ENCODE measurements at places on chromosomes 5 and 9. TPM values are rescaled to one million over a fixed set of nuclear protein-coding genes. Genes with fewer than 3 reads are reported as not detected.
A peak's percentile ranks its signal among the peaks of the same experiment; 100 is the strongest.

GRCh38 chr9:135158564-135158937, 71.1 kb downstream of the OLFM1 start:
- no peak for DNase-seq

FOXD4L4 gene
- 0.21 TPM for total RNA-seq

- DNase-seq, result no peak
Observed at GRCh38 chr5:133235696-133236426, 184.0 kb downstream of the HSPA4 start.

GRCh38 chr5:73763300-73764032, 137.5 kb downstream of the ARHGEF28 start:
- no peak for DNase-seq

DNA sequence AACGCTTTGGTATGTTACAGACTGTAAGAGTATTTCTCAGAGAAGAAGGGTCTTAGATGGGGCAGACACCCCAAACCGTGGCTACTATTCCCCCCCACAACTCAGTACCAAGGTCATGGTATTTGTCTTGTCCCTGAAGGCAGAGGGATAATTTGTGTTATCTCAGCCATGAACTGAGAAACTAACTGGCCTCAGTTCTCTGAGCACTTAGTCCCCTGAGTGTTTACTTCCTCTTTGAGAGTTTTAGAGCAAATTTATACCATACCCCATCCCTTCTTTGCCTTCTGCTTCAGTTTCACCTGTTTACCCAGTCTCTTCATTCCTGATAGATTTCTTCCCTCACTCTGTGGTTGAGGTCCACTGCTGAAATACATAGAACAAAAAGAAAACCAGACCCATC, 183.9 kb downstream of the LRRC70 start:
- DNase-seq, result no peak

DNA sequence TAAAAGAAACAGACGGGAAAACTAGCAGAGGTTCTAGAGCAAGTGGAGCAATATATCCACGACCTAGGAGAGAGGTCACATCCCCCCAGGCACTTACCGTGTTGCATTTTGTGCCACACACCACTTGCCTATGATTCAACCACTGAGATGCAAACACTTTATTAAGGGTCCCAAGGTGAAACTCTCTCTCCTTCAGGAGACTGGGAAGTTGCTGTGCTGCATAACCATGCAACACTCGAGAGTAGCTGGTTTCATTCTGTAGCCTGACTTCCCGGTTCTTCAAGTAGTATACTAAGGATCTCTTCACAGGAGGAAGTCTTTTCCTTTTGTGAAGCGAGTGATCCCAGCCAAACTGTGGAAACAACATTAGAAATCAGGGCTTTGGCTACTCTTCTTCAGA, 1.6 kb downstream of the DCAF12 start:
- peak; percentile 37 for DNase-seq

- DNase-seq, result peak; percentile 53
Observed at GRCh38 chr9:92724528-92725265, 39.9 kb downstream of the BICD2 start.

TRAF1 gene
- 6.4 TPM for total RNA-seq

- no peak for DNase-seq
Observed at GRCh38 chr9:134408939-134409737, 82.9 kb downstream of the RXRA start.

DNA sequence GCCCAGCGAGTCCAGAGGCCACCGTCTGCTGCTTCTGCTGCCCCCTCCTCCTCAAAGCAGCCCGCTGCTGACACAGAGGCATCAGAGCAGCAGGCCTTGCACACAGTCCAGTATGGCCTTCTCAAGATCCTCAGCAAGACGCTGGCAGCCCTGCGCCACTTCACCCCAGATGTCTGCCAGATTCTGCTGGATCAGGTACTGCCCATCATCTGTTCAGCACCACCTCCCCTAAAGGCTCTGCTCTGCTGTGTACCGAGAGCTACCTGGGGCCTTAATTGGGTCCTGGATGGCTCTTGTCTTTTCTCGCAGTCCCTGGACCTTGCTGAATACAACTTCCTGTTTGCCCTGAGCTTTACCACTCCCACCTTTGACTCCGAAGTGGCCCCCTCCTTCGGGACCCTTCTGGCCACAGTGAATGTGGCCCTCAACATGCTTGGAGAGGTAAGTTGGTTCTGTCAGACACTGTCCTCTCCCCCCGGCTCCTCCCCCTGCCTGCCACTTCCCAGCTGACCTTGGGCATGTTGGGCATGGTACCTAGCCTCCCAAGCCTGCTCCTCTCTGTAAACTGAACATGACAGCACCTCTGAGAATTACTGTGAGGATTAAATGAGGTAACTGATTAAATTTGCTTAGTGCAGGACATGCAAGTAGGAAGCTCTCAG, 22.7 kb downstream of the SH3GLB2 start:
- no peak for DNase-seq

DNA sequence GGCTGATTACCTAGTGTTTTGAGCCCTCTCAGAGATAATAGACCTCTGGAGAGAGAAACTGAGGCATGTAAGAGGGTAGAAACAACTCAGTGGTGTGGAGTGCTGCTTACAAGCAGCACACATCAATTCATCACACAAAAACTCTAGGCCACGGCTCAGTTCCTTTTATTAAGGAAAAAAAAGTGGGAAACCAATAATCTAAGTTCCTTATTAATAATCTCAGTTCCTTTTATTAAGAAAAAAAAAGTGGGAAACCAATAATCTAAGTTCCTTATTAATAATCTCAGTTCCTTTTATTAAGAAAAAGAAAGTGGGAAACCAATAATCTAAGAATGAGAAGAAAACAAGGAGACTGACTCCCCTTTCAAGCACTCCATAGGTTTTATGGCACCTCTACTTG, 28.0 kb downstream of the TXNDC8 start:
- no peak for DNase-seq

DNA sequence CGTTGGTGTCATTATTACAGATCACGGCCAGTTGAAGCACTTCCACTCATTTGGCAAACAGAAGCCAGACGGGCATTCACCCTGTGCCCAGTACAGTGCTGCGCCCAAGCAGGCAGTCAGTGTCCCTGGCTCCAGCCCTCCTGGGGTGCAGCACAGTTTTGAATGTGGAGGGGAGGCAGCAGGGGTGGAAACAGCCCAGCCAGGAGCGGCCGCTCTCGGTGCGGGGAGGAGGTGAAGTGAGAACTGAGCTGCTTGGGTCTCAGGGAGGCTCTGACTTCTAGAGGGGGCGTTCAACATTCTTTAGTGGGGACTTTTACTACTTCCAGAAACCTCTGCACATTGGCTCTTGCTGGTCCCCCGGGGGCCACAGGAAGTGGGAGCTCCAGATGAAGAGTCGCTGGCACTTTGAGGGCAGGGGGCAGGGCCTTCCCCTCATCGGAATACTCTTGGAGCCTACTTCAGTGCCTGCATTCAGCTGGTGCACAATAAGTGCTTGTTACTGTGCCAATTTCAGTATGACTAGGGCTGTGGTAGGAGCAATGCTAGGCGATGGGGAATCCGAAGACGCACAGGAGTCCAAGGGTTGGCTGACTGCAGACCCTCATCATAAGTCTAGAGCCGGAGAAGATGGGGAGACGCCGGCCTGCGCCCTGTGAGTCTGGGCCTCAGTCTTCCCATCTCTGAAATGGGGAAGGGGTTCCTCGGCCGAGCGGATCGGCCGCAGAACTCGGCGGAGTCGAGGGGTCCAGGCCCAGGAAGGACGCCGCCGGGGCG, 492 bp upstream of the NEK6 start:
- DNase-seq, result no peak

TXNDC8 gene
- total RNA-seq, result not detected

DNA sequence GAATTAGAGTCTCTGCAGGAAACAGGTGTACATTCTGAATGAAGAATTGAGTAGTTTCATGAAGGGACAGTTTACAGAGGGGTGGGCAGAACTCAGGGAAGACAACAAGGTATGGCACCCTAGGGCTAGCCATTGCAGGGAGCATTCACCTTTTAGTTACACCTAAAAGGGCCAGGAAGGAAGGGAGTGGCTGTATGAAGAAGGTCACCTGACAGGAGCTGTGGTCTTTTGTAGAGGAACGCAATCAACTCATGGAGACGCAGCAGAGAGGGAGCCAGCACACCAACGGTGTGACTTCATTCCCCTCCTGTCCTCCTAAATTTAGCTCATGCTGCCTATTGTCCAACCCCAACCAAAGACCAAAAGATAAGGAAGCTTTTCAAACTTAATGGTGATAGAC, 12.7 kb upstream of the ZCCHC7 start:
- DNase-seq, result no peak

ANKRD31 gene
- total RNA-seq, result 0.25 TPM

DNA sequence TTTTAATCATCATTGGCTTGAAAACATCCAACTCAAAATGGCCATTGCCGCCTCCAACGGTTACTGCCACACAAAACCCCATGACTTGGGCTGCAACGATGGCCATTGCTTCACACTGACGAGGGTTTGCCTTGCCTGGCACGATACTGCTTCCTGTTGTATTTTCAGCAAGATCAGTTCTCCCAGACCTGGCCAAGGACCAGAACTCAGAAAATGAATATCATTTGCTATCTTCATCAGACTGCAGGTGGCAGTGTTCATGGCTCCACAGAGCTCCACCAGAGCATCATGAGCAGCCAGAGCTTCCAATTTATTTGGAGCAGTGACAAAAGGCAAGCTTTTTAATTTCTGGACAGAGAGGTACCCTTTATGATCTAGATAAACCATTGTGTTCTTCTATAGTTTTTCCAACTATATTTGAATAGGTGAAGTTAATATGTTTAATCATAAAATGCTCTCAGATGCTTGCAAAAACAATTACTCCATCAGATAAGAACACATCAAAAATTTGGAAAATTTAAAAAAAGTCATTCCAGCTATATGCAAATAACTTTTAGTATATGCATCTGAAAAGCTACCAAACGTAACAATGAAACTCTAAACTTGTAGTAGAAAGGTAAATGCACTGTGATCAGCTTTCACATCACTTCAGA, 10.4 kb downstream of the AMACR start:
- peak; percentile 74 for DNase-seq

DNA sequence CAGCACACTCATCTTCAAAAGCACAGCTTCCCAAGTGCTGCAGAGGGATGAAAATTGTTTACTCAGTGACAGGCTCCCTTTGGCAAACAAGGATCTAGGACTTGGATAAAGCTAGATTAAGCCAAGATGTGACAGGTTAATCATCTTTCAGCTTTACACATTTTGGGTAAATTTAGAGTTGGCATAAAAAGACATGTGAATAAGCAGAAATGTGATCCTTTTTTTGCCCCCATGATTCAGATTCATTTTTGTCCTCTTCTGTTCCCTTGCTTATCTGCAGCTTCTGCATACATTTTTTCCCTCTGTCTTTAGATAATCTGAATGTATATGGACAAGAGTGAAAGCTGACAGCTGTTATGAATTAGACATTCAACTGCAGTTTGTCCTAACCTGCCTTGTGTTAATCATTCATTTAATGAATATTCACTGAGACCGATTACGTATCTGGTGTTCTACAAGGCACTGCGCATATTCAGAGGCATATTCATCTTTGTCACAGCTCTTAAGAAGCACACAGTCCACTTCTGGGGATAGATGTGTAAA, 19.6 kb downstream of the ADAMTSL1 start:
- DNase-seq, result no peak

GRCh38 chr5:88890070-88890781, 7.2 kb upstream of the MEF2C start:
- DNase-seq, result no peak

HTR1A gene
- not detected for total RNA-seq

DNA sequence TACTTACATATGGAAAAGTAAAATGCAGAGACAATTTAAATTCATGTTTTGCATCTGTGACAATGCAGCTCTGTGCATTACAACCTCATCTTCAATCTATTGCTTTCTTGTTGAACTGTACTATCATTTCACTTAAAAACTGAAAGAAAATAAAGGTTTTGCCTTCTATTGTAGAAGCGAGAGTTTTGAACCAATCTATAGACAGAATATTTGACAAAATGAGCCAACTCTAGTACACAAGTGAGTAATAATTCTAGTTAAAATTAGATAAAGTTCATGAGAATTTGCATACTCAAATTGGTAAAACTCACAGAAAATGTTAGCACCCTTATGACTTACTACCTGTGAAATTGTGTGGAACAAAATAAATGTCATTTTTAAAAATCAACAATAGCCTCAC, 123.7 kb downstream of the EDIL3 start:
- DNase-seq, result no peak

SLC6A3 gene
- total RNA-seq, result 0.85 TPM

DNA sequence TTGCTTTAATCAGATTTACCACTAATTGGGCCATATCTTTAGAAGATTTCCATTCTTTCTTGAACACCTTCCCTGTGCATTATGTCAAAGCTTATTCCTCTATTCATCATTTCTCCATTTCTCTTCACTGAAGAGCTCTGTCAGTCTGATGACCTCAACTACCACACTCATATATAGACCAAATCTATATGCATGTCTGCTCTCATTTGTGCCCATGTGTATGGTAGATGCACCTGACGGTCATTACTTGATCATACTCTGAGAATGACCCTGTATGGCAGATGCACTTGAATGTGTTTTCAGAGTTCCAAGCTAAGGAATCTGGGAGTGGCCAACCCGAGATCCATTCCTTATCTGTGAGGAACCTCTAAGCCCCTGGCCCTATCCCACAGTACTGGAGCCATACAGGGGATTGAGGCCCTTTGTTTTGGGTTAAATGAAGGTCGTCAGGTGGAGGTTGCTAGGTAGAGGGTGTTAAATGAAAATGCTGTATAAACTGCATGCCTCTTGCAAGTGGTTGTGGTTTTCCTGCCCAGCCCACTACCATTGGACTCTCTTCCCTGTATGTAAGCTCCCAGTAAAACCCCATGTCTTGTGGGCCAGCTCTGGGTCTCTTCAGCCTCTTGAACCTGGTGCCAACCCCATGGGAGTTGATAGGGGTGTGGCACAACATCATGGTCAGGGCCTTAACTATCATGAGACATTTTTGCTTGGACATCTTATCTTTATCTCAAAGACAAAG, 229.5 kb downstream of the KIAA0825 start:
- DNase-seq, result no peak

GRCh38 chr5:76487821-76488220, 84.7 kb downstream of the IQGAP2 start:
- no peak for DNase-seq

GRCh38 chr9:37752642-37753488, 740 bp upstream of the TRMT10B start:
- no peak for DNase-seq

DNA sequence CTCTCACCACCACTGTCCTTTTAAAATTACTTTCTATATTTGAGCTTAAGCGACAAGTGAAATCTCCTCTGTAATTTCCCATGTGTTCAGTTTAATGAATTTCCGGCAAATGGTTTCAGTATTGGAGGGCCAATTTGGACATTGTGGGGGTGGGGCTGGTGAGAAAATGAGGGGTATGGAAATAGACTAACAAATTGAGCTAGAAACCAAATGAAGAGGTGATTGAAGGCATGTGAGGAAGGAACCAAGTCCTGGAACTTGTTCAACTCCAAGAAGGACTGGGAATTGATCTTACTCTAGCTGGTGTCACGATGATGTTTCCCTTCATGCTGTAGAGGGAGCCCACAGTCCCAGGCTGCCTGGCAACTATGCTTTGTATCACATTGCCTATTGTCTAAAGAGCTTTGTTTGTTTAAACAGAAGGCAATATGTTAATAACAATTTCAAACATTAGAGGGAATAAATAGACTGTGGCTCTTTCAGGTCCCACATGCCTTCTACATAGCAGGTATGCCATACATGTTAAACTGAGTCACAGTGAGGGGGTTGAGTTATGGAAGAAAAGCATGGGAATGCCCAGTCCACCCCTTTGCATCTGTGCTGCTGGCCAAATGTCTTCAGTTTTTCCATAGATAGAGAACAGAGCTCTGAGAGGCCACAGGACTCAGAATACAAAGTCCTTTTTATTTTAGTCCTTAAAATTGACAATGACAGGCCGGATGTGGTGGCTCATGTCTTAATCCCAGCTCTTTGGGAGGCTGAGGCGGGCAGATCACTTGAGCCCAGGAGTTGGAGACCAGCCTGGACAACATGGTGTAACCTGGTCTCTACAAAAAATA, 25.0 kb upstream of the MATR3 start:
- DNase-seq, result no peak

PAPPA gene
- total RNA-seq, result 6.7 TPM
